ENCODE measurements at places on chromosomes 3 and 15.

GRCh38 chr15:65981837-65982626 is 112.7 kb downstream of the RAB11A start:
- DNase-seq: peak; percentile 19

GRCh38 chr3:136277634-136278033 is 27.5 kb downstream of the PCCB start:
- DNase-seq: no peak

DNA sequence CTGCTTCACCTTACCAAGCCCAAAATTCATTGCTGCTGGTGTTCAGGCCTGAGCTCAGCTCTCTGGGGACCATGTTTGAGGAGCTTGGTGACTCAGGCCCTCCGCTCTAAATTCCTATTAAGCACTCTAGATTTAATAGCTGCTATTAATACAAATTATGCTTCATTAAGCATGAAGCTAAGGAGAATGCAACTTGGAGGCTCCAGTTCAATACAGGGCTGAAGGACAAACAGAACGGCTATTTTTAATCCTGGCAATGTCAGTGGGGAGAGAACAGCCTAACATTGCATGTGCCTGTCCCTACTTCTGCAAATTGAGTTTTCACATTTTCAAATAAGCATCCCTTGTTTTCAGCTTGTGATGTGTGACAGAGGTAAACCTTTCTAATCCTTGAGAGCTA is 80.1 kb upstream of the TRIM42 start:
- DNase-seq: no peak

GRCh38 chr3:18062657-18063025 is 320.2 kb upstream of the TBC1D5 start:
- no peak for DNase-seq

GRCh38 chr3:193874997-193875593 is 260.9 kb upstream of the HES1 start:
- DNase-seq: no peak

GRCh38 chr3:20104167-20104661 is 64.0 kb downstream of the KAT2B start:
- DNase-seq: peak; percentile 4

DNA sequence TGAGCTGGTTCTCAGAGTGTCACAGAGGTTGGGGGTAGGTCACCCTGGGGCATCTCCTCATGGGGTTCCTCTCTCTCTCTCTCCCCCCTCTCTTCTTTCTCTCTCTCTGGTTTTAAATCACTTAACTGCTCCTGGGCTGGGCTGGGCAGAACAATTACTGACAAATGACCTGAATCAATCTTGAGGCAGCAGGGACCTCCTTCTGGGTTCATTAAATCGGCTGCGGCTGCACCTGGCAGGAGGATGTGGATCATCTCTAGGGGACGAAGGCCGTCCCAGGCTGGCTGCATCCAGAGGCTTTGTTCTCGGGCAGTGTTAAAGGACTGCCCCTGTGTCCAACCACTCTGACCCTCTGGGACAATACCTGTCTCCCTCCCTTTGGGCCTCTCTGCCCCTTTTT is 143.1 kb downstream of the TLE3 start:
- DNase-seq: no peak

GRCh38 chr15:51335538-51336410 is 2.6 kb downstream of the CYP19A1 start:
- no peak for DNase-seq

- no peak for DNase-seq
Observed at GRCh38 chr15:71288348-71288955, 173.2 kb downstream of the THSD4 start.

- DNase-seq: no peak
Observed at GRCh38 chr15:36654866-36655265, 75.4 kb downstream of the CDIN1 start.

DNA sequence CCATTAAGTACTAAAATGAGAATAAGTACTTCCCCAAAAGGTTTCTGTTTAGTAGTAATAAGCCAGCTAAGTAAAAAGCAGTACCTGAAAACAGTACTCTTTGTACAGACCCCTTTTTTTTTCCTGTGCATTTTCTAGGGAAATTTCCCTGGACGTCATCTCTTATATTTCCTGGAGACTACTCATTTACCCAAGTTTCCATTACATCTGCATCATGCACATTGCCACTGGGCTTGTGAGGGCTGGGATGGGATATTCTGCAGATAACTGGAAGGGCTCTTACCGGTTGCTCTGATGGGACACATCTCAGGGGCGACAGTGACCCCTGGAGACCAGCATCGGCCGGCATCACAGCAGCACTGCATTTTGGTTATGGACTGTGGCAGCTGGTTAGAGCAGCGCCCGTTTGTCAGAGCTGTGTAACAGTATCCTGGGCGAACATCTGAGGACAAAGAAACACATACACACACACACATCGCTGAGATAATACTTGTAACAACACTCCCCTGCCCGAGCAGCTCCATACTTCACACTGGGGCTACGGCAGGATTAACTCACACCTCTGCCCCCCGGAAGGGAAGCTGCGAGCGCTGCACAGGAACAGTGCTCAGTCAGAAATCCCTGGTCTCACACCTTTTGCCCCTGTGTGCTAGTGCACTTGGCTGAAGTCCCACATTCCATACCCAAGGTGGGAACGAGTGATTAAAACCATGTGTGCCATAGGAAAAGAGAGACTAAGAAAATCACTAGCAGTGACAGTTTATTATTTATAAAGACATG is 124.9 kb downstream of the FBN1 start:
- DNase-seq: no peak

- no peak for DNase-seq
Observed at GRCh38 chr15:52617026-52617425, 48.2 kb upstream of the ARPP19 start.

DNA sequence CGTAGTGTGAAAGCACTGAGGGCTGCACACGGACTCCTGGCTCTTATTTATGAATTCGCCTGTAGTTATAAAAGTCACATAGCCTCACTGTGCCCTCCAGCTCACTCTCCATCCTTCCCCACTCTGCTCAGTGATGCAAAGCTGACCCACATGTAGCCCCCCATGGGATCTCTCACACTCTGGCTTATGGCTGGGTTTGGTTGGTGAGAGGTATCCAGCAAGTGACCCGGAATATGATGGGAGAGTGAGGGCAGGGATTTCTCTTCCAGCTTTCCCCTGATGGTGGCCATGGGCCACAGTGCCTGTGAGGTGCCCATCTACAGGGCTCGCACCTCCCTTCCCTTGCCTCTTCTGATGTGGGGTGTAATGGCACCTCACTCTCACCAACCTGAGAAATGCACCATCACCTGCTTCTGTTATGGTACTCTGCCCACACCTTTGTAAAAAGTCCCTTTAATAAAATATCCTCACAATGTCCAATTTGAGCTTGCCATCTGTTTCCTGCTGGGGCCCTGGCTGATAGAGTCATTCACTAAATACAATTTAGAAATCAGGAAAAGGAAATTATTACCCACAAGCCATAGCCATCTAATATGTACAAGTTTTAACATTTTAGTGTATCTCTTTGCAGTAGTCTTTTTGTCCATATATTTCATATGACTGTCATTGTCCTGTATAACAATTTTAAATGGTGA is 93.6 kb downstream of the SCN11A start:
- no peak for DNase-seq

GRCh38 chr15:80985981-80986380 is 3.6 kb downstream of the MESD start:
- DNase-seq: no peak

DNA sequence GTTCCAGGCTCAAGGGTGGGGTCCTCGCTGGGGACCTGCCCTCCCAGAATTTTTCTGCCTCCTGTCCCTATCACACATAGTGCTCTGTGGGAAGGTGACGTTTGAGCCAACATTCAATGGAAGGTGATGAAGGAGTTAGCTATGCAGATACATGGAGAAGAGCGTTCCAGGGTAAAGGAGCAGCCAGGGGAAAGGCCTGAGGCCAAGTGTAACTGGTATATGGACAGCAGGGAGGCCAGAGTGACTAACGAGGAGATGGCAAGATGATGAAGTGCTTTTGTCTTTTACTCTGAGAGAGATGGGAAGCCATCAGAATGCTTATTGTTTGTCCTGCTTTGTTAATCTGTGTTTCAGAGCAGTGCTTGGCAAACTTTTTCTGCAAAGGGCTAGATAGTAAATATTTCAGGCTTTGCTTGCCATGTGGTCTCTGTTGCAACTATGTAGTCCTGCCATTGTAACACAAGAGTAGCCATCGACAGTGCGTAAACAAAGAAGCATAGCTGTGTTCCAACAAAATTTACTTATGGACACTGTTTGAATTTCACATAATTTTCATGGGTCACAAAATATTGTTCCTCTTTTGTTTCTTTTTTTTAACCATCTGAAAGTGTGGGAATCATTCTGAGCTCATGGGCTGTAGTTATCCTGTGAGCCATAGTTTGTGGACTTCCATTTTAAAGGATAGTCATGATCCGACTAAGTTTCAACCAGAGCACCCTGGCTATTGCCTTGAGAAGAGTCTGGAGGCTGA is 25.8 kb upstream of the PIAS1 start:
- DNase-seq: no peak

GRCh38 chr3:79843180-79843579 is 75.4 kb upstream of the ROBO1 start:
- DNase-seq: no peak

DNA sequence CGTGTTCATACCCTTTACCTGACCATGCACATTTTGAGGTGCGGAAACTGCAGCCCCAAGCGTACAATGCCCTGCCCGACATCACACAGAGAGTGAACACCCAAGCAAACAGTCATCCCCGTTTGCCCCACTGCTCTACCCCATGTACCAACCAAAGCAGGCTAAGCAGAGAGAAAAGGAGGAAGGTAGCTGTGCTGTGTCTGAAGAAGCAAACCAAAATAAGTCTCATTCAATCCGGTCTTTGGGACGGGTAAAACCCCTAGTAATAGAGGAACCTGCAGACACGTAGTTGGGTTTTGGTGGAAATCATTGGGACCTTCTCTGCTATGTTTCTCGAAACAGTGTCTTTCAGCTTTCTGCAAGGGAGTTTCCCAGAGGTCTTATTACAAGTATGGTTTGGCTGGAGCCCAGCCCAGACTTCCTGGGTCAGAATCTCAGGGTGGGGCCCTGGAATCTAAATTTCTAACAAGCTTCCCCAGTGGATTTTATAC is 164.6 kb upstream of the HES1 start:
- no peak for DNase-seq

GRCh38 chr3:165768680-165769079 is 68.5 kb downstream of the BCHE start:
- no peak for DNase-seq

GRCh38 chr3:52779837-52780585 is 2.6 kb downstream of the ITIH1 start:
- no peak for DNase-seq

GRCh38 chr3:43782541-43782940 is 91.8 kb downstream of the ABHD5 start:
- no peak for DNase-seq

DNA sequence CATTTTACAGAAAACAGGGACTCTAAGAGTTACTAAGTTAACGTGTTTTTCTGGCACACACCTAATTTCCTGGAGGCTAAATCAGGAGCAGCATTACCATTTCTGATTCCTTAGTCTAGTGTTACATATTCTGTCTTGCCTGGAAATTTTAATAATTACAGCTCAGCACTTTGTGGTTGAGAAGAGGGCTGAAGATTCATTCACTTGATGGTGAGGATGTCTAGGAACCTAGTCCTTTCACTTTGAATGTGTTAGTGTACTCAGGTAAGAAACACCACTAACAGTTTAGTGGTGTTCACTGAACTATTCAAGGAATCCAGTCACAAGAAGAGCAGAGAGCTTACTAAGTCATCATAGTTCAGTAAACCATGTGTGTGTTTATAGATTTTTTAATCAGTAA is 102.8 kb downstream of the STT3B start:
- DNase-seq: no peak

- no peak for DNase-seq
Observed at GRCh38 chr15:56739964-56740640, 6.8 kb upstream of the ZNF280D start.

DNA sequence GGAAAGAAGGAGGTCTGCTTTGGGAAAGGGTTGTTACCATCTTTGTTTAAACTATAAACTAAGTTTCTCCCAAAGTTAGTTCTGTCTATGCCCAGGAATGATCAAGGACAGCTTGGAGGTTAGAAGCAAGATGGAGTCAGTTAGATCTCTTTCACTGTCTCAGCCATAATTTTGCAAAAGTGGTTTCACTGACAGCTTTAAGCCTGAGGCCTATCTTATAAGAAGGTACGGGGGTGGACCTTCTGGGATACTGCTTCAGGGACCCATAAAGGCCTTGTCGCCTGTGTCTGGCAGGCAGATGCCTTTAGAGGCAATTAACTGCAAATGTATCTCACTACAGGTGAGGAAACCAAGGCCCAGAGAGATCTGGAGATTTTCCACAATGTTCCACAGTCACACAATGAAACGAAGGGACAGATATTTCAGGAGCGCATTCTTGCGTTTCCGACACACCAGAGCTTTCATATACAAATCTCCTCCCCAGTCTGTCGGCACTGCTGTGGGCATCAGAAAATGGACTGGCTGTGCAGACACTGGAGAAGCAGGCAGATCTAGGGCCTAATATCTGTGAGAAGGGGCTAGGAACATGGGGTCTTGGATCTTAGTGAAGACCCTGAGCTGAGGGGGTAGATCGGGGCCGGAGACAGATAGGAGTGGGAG is 169.5 kb upstream of the SMAD3 start:
- no peak for DNase-seq

DNA sequence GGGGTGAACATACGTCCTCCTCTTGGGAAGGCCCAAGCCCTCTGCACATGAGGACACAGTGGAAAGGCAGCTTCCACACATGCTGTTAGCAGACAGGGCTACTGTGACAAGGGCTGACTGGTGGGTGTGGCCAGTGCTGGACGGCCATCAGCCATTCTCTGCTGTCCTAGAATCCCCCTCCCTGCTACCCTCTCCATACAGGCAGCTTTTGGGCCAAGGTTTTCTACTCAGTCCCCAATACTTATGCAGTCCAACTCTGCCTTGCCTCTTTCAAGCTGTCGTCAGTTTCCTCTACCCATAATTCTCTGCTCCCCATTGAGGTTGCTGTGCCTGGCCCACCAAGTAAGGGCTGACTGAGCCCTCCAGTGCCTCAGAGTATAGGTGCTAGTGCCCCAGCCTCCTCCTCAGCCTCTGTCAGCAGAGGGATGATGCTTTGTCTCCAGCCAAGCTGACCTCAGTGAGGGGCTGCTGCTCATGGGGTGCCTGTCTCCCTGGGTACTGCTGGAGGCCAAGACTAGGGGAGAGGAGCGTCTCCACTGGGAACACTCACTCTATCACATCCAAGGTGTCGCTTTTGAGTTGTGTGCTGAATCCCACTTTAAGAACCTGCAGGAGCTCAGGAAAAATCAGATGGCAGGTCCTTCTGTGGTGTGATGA is 2.8 kb downstream of the LOXL1 start:
- no peak for DNase-seq
